ENCODE measurements at places on chromosomes 13 and 19. TPM values are rescaled to one million over a fixed set of nuclear protein-coding genes. Genes with fewer than 3 reads are reported as not detected.

DNA sequence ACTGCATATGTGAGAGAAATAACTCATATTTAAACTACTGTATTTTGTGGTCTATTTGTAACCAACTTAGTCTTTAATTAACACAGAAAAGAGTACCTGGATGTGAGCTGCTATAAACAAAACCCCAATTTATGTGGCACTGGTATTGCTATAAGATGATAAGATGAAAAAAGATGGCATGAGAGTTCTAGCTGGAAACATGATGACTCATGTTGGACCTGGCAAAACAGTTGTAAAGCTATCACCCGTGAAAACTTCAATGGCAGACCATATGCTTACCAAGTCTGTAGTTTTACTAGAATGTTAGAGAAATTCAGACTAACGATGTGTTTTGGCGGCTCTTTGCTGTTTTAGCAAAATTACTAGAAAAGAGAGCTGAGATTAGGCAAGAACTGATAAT, 69.6 kb upstream of the PCDH9 start:
- DNase-seq: no peak

The LYPD5 gene
- total RNA-seq: 0.50 TPM

The GRK1 gene
- 0.31 TPM for total RNA-seq

The MARK4 gene
- 46.8 TPM for total RNA-seq

DNA sequence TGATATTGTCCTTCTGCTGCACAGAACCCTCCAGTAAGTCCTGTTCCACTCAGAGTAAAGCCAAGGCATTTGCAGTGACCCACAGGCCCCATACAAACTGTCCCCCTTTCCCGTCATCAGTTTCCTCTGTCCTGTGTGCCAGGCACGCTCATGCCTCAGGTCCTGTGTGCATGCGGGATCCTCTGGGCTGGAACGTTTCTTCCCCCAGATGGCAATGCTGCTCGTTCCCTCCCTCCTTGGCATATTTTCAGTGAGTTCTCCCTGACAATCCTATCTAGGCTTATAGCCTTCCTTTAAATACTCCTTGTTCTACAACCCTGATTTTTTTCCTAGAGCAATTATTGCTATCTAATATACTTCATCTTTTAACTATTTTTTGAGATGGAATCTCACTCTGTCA, 5.7 kb downstream of the OPA3 start:
- DNase-seq: no peak

- DNase-seq: no peak
These were observed 47.1 kb upstream of the ZMYM5 start for GRCh38 chr13:19910336-19911072.

The NOP53 gene
- total RNA-seq: 325 TPM

GRCh38 chr19:20840371-20840770, 64.3 kb downstream of the ZNF66 start:
- DNase-seq: no peak

The ATXN8OS gene
- not detected for total RNA-seq

- peak; percentile 64 for DNase-seq
These were observed 116.2 kb upstream of the ZNF536 start for GRCh38 chr19:30255791-30256495.

GRCh38 chr13:71829547-71829946, 37.5 kb downstream of the DACH1 start:
- no peak for DNase-seq

- DNase-seq: no peak
These were observed 25.5 kb downstream of the OR7A5 start for GRCh38 chr19:14809272-14810057.

- peak; percentile 83 for DNase-seq
These were observed 9.9 kb downstream of the MYDGF start for GRCh38 chr19:4660181-4660791.

DNA sequence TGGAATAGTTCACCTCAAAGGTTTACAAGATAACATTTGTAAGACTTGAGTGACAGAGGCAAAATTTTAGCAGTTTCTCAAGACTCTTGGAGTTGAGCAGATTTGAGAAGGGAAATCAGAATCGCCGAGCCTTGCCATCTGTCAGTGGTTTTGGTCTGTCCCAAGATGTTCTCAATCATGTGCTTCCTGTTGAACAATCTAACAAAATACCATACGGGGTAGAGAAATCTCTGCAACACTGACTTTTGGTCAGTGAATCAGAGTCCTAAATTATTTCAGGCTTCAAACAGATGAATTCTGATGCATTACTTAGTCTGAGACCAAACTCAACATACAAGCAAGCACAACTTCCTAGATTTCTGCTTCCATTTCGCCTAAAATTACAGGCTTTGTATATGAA, 3.8 kb downstream of the KCTD12 start:
- no peak for DNase-seq

The ZNF575 gene
- total RNA-seq: not detected

The SLC6A16 gene
- total RNA-seq: 3.2 TPM

The DNAAF3 gene
- total RNA-seq: 4.6 TPM

DNA sequence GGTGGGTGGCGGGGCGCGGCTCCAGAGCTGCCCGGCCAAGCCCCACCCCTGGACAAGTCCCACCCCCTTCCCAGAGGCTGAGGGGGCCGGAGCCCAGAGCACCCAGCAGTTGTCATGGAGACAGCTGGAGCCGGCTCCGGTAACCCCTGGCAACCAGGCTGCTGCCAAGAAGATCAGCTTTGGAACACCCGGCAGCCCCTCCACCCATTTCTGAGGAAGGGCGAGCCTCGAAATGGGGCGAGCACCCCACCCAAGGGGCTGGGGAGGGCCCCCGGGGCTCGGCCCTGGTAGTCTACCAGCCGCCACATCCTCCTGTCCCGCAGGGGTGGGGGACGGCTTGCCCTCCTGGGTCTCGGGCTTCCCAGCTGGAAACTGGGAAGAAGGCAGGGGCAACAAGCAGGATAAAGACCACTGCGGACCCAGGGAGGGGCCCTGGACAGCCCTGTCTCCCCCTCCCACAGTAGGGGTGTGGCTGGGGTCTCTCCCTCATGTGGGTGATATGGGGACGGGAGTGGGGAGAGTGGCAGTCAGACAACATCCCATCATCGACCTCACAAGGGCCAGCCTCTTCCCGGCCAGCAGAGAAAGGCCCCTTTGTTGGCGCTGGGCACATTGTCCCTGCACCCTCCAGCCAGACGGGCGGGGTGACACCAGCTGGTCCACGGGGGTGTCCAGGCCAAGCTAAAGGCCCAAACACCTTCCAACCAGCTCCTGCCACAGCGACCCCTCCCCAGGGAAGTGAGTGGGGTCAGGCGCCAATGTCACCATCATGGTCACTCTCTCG, 1.5 kb downstream of the CERS1 start:
- DNase-seq: peak; percentile 62

DNA sequence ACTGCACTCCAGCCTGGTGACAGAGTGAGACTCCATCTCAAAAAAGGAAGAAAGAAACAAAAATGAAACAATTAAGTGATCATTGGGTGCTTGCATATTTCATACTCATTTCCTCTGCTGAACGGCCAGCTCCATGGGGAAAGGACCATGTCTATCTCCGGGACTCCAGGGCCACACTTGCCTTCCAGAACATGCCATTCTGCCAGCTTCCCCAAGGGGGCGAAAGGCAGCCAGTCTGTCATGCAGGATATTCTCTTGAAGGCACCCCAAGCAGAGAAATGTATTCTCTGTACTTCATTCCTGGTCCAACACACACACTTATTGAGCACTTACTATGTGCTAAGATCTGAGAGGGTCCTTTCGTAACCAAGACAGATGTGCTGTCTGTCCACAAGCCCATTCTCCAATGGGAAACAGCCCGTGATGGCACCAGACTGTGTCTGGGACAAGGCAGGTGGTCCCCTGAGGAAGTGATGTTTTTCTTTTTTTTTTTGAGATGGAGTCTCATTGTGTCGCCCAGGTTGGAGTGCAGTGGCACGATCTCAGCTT, 10.2 kb upstream of the CARM1 start:
- peak; percentile 75 for DNase-seq

The PDX1 gene
- total RNA-seq: not detected

The MAP4K1 gene
- total RNA-seq: 25.7 TPM

The IGFL3 gene
- total RNA-seq: not detected

GRCh38 chr19:7674010-7675005, 2.6 kb upstream of the MCEMP1 start:
- peak; percentile 75 for DNase-seq

GRCh38 chr19:45568732-45569131, 15.9 kb downstream of the OPA3 start:
- DNase-seq: no peak

The ETV2 gene
- total RNA-seq: 1.5 TPM

DNA sequence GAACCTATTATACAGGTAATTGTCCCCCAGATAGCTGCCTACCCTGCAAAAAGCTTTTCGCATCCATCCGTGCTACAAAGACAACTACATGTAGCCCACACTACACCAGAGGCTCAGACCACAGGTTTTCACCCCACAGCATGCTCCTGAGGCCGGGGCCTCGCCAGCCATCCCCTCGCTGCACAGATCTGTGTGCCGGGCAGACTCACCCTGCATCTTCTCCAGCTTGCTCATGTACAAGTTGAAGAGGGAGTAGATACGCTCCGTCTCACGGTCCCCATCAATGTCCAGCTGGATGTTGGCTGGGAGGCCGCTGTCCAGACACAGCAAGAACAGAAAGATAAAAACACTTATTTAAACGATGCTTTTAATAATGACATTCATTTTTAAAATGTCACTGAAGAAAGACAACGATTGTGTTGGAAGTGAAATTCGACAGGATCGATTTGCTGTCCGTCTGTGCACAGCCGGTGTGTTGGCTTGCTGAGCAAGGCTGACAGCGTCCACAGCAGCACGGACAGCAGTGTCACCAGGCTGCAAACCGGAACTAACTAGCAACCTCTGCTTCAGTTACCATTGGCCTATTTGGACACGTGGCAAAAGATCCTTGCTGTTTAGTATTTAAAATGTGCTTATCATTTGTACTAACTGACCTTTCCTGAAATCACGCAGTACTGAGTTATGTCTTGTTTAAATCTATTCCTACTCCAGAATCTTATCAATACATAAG, 18.6 kb upstream of the C13orf46 start:
- no peak for DNase-seq

DNA sequence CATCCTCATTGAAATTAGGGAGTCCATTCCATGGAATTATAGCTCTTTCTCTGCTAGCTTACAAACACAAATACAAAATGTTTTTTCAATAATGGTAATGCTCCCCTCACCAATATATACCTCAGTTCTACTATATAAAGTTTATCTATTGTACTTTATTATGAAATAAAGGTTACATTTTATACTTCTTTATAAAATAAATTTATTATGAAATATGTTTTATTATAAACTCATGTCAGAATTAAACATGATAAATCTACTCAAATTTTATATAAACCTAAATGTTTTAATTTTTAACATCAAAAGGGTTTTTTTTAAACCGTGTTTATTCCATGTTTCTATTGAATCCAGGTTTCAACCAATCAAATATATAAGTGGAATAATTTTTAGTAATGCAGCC, 646.1 kb upstream of the PCDH20 start:
- no peak for DNase-seq

DNA sequence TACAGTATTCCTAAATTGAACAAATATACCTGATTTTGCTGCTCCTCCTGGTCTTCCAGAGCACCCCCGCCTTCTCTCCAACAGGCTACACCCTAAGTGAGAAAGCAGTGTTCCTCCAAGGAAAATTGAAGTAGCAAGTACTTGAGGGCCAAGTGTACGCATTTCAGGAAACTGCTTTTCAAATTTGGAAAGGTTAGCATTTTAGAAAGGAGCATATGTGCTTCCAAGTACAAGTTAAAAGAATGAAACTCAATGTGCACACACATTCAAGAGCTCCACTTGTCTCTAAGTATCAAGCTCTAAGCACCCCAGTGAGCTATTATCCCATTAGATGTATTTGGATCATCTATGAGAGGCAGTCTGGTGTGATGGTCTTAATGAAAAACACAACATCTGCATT, 25.8 kb downstream of the LHFPL6 start:
- DNase-seq: no peak

GRCh38 chr19:54152878-54153524, 6.5 kb downstream of the LENG1 start:
- DNase-seq: no peak

The SPRED3 gene
- total RNA-seq: 16.4 TPM

- peak; percentile 22 for DNase-seq
These were observed 71.8 kb downstream of the SPACA7 start for GRCh38 chr13:112447761-112448603.

DNA sequence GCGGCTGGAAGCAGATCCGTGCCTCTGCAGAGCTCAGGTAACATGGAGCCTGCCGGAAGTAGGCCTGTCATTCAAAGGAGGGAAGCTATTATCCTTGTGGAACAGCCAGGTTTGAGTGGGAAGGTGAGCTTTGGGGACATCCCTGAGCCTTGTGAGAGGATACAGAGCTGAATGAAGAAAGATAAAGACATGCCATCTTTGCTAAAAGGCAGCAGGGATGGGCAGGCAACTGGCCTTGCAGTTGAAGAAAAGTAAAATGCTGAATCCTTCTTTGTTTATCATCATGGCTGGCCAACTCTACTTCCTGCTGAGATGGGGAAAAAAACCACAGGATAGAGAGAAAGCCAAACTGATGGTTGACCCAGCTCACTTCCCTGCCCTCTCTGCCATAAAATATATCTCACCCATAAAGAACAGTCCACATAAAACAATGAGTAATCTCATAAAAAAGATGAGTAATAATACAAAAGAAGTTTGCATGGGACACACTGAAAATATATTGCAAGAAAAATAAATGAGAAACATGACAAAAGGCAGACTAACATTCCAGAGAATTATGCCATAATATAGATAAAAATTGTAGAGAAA, 226.3 kb downstream of the DLEU7 start:
- no peak for DNase-seq

The ZNF99 gene
- not detected for total RNA-seq

The AXL gene
- 30.3 TPM for total RNA-seq

The ADM5 gene
- total RNA-seq: 13.6 TPM

DNA sequence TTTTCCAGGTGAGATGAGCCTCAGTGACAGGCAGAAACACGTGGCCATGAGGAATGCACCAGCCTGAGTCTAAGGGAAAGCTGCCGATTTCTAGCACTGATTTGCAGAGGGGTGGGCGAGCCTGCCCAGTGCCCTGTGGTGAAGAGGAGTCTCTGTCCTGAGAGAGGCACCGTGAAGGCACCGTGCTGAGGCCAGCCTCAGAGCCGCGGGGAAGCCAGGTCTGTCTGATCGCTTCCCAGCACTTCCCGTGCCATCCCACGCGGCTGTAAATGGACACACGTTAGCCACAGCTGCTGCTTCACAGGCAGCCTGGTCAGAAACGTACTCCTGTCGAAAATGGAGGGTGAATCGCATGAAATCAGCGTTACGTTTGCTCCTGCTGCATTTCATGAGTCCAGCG, 79.8 kb downstream of the ATP11A start:
- DNase-seq: peak; percentile 25

DNA sequence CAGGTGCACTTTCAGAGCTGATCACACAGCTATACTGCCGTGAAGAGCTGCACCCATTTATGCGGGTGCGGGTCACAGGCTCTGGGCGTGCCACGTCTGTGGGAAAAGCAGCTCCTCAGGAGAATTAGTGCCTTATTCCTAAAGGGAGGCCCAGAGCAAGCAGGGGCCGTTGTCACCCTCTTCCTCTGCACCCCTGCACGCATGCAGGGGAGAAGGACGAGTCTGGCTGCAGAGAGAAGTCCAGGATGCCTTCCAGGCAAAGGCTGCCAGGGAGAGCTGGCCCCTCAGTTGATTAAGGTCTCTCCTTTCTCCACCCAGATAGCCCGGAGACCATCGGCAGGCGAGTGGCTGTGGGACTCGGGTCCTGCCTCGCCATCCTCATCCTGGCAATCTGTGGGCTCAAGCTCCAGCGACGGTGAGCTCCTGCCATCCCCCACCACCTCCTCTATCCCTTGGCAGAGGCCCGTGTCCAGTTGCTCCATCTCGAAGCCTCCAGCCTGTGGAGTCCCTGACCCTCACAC, 3.1 kb upstream of the FFAR1 start:
- DNase-seq: peak; percentile 21

- no peak for DNase-seq
These were observed 129.4 kb downstream of the SPRY2 start for GRCh38 chr13:80211566-80211965.

GRCh38 chr19:46620716-46621115, 4.2 kb downstream of the PTGIR start:
- no peak for DNase-seq
